AG04450 (cell line): ENCODE measurements at places on chromosomes 3 and 15. TPM values are rescaled to one million over a fixed set of nuclear protein-coding genes. Genes with fewer than 3 reads are reported as not detected.

The CCR5 gene
- not detected in 2 replicates for polyA plus RNA-seq

The CCR9 gene
- not detected in 2 replicates for polyA plus RNA-seq

The DIPK2A gene
- polyA plus RNA-seq, result 8.9 and 13.1 TPM in 2 replicates

The ARIH2 gene
- 77.2 and 77.5 TPM in 2 replicates for polyA plus RNA-seq

The ACKR2 gene
- polyA plus RNA-seq, result 0.04 TPM in 1 of 2 replicates, not detected in the other

The B3GNT5 gene
- 2.0 and 2.9 TPM in 2 replicates for polyA plus RNA-seq

The GOLGA6L24 gene
- not detected in 2 replicates for polyA plus RNA-seq

The CCR3 gene
- not detected in 2 replicates for polyA plus RNA-seq

The INSYN1 gene
- 0.29 and 0.45 TPM in 2 replicates for polyA plus RNA-seq

The FMN1 gene
- polyA plus RNA-seq, result 3.1 and 3.7 TPM in 2 replicates

The ZNF662 gene
- polyA plus RNA-seq, result 1.3 TPM in 2 replicates

The MRAS gene
- 58.3 and 59.1 TPM in 2 replicates for polyA plus RNA-seq

The MBD4 gene
- polyA plus RNA-seq, result 26.2 and 35.6 TPM in 2 replicates

The MST1R gene
- polyA plus RNA-seq, result 0.10 and 0.41 TPM in 2 replicates

The PATL2 gene
- polyA plus RNA-seq, result 0.17 and 0.50 TPM in 2 replicates

The SLC6A1 gene
- polyA plus RNA-seq, result not detected in 2 replicates

The LRRIQ4 gene
- not detected in 2 replicates for polyA plus RNA-seq

The GPR27 gene
- not detected in 2 replicates for polyA plus RNA-seq

The CAMP gene
- polyA plus RNA-seq, result not detected in 2 replicates

- no peak for DNase-seq
Measured at GRCh38 chr15:34725556-34725955, 29.2 kb downstream of the GJD2 start.

- DNase-seq, result no peak
Measured at GRCh38 chr15:42215913-42216829, 8.1 kb upstream of the VPS39 start.

- no peak for DNase-seq
Measured at GRCh38 chr3:157667493-157667892, 164.3 kb upstream of the VEPH1 start.

- no peak for DNase-seq
Measured at GRCh38 chr3:6425289-6425820, 435.6 kb upstream of the GRM7 start.

DNA sequence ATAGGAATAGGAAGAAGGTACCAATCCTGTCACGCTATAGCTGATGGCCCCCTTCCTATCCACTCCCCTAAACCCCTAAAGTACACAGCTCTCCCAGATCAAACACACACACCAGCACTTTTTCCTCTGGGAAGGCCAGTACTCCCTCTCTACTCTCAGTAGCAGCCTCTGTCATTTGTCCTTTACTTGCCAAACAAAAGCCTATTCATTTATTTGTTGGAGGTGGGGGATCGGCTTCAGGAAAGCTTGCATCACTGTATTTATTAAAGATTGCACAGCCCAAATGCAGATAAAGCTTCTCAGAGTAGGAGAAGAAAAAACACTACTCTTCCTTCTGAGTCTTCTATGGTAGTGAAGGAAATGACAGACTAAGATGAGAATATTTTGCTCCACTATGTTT, 429.7 kb upstream of the RASGRP1 start:
- DNase-seq, result no peak

- no peak for DNase-seq
Measured at GRCh38 chr3:42805141-42805821, 991 bp upstream of the HIGD1A start.

GRCh38 chr3:131802029-131802428, 232.8 kb downstream of the CPNE4 start:
- no peak for DNase-seq

DNA sequence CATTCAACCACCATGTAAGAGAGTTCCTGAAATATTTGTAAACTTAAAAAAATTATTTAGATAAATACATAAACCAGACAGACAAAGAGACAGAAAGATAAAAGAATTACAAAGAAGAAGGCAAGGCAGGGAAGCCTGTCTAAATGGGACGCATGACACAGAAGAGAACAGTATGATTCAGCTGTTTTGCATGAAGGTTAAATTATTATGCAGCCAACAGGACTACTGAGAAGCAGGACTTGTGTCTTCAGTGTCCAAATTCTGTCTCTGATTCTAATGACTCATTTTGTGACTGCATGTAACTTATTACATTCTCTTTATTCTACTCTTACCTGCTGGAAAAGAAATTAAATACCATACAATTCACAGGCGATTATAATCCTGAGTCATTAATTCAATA, 340.4 kb upstream of the KCNMB2 start:
- no peak for DNase-seq

DNA sequence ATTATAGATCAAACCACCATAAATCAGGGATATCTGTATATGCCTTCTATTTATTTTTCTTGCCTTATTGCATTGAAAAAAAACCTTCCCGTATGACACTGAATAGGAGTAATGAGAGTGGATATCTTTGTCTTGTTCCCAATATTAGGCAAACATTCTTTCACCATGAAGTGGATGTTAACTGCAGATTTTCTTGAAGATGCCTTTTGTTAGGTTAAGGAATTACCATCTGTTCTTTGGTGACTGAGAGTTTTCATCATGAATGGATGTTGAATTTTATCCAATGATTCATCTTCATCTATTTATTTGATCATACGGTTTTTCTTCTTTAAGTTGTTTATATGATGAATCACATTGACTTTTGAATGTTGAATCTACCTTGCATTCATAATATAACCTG, 47.1 kb upstream of the MECOM start:
- peak; percentile 7 for DNase-seq

DNA sequence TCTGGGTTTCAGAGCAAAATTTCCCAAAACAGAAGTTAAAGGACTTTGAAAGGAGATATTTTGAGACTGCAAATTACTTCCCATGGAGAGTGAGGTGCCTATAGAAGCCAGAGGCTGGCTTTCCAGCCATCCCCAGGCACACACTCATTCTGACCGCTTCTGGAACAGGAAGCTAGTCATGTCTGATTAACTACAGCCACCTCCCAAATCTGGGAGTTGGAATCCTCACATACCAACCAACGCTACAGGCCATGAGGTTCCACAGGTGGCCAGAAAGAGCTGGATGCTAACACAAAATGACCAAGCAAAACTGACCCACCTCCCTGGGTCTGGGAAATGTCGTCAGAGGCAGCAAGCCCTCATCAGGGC, 87.2 kb downstream of the SNRK start:
- no peak for DNase-seq

- no peak for DNase-seq
Measured at GRCh38 chr15:29205186-29205585, 64.4 kb downstream of the NSMCE3 start.

DNA sequence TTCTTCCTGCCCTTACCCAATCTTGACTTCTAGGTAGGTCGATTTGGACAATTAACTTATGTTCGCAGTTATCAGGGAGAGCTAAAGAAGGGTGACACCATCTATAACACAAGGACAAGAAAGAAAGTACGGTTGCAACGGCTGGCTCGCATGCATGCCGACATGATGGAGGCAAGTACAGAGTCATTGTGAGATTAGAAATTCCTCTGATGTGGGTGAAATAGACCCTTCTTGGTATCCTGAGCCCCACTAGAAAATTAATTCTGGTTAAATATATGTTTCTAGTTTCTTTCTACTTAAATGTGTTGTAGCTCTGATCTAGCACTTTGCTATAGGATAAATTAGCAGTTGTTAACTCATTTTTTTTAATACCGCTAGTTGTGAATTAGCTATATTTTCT, 13.6 kb downstream of the LXN start:
- no peak for DNase-seq

- no peak for DNase-seq
Measured at GRCh38 chr15:63043335-63044076, 959 bp downstream of the TPM1 start.

DNA sequence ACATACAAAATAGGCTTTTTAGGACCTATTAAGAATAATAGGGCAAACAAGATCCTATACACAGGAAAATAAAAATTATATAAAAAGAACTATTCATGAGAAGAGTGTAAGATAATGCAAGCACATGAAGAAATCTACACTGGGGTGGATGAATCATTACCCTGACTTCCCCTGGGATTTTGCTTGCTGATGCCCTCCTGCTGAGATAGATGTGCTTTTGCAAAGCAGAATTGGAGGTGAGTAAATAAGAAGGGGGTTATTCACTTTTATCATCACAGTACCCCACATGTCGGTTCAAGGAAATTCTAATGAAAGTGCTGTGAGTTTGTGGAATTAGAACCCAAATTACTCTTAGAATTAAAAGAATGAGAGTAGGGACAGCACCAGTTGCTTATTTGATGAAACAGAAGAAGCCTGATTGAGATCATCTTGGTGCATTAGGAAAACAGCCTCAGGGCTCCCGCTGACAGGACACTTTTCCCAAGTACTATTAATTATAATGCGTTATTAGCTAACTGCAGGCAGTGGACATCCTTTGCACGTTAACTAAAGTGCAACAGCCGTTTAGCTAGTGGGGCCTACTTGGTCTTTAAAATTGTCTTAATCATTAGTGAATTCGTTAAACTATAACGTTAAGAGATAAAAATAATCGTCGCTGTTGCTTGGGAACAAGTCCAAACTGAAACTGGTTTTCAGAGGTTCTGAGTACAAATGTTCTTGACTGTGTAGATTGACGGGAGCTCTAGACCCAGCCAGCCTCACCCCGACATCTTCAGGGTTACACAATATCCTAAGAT, 48.4 kb downstream of the SLC2A2 start:
- DNase-seq, result no peak

GRCh38 chr3:100865442-100865841, 127.8 kb downstream of the ABI3BP start:
- no peak for DNase-seq

GRCh38 chr15:98418122-98418521, 230.2 kb upstream of the IGF1R start:
- DNase-seq, result no peak

DNA sequence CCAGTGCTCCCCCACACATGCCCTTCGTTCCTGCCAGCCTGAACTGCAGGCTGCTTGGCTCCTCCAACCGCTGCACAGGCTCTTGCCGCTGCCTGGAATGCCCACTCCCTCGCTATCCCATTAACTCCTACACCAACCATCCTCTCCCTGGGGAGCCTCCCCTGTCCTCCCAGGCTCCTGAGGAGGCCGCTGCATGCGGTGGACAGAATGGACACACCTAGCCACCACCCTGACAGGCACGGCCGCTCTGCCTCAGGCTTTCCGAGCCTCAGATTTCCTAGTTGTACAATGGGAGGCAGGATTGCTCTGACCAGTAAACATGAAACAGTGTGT, 2.3 kb downstream of the PLXNB1 start:
- no peak for DNase-seq

GRCh38 chr15:100715571-100716455, 113.4 kb downstream of the ASB7 start:
- no peak for DNase-seq

- DNase-seq, result no peak
Measured at GRCh38 chr15:59276225-59277178, 69.9 kb downstream of the LDHAL6B start.

DNA sequence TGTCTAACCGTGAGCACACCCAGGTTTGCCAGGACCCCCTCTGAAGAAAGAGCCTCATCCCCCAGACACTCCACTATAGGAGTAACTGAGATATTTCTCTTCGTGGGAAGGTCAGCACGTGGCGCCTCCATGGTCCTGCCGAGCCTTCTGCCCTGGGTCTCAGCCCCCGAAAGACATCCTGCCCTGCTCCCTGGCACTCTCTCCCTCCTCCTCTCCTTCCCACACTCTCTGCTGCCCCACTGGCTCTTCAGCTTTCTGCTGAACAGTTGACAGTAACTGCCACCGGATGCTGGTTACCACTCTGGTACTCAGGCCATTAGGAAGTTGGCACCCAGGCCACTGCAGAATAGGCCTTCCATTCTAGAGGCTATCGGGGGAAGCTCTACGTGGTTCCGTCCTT, 185.2 kb downstream of the UACA start:
- DNase-seq, result no peak

DNA sequence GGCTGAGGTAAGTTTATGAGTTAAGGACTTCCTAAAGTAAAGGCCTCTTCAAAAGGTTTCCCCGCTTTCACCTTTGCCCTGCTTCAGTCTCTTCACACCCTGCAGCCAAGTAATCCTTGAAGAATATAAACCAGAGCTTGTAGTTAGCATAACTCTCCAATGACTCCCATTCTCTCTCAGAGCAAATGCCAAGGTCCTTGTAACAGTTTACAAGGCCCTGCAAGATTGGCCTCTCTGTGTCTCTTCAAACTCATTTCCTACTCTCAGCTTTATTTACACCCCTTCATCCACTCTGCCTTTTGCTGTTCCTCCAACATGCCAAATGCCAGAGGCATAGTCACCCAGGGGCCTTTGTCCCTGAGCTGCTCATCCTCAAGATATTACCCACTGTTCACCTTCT, 60.5 kb upstream of the MME start:
- DNase-seq, result peak; percentile 10

DNA sequence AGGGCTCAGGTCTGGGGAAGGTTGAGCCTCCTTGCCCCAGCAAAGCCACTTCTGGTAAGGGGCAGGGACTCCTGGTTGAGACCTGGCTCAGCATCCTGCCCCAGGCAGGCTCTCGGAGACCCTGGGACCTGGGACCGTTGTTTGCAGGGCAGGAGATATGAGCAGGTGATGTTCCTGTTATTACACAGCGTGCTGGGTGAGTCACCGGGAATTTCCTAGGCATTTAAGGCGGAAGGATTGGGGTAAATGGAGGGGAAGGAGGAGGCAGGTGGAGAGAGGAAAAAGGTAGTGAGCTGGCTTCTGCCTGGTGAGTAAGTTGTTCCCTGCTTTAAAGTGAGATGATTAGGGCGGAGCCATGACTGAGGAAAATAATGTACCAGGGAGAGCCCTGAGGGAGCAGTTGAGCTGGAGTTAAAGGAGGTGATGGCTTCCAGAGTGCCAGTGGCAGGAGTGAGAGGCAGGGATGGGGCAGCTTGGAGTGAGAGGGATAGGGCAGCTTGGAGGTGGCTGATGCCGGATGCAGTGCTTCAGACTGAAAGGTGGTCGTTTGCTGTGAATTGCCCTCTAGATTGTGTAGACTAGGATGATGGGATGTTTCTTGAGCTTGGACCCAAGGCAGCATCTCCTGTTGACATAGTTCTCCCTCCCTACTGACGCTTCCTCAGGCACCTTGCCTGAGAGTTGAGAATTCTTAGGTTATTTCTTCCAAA, 79.4 kb downstream of the AAGAB start:
- DNase-seq, result no peak

- DNase-seq, result no peak
Measured at GRCh38 chr3:113620091-113620490, 76.4 kb downstream of the USF3 start.

DNA sequence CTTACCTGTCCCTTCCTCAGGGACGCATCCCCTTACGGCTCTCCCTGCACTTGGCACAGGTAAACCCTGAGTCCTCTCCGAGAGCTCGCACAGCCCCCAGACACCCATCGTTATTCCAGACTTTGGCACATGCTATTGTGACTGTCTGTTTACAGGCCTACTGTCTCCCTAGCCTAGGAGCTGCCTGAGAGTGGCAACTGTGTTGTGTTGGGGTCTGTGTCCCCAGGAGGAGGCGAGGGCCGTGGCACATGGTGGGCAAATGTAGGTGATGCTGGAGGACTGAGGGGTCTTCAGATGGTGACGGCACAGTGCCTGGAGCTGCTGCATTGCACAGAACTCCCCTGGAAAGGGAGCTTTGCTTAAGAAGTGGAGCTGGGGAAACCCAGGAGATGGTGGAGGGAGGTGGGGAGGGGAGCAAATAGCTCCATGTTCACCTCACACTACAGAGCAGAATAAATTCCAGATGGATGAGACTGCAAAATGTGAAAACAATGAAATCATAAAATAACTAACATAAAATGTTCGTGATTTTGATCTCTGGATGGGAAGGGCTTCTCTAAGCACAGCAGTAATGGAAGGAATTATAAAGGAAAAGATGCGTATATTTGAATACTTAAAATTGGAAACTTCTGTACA, 96.5 kb downstream of the SMAD6 start:
- DNase-seq, result no peak

- no peak for DNase-seq
Measured at GRCh38 chr15:67303490-67304363, 49.1 kb downstream of the IQCH start.
